NCI-H1092 (cell line): ENCODE measurements at places on chromosomes 11 and 22.
A peak's percentile ranks its signal among the peaks of the same experiment; 100 is the strongest.

- DNase-seq, result peak; percentile 76
Observed at GRCh38 chr22:32880893-32881596, 79.5 kb downstream of the TIMP3 start.

- no peak for DNase-seq
Observed at GRCh38 chr22:34688825-34689224, 377.1 kb upstream of the ISX start.

GRCh38 chr11:41053894-41054293 lies 405.6 kb downstream of the LRRC4C start:
- DNase-seq, result no peak

- peak; percentile 72 for DNase-seq
Observed at GRCh38 chr22:23117891-23118646, 23.7 kb downstream of the RSPH14 start.

- DNase-seq, result peak; percentile 80
Observed at GRCh38 chr22:25051983-25052710, 99.6 kb downstream of the KIAA1671 start.

GRCh38 chr11:69816671-69817070 lies 2.5 kb downstream of the FGF3 start:
- DNase-seq, result no peak

GRCh38 chr11:61065955-61066638 lies 36.2 kb upstream of the CD5 start:
- DNase-seq, result no peak

DNA sequence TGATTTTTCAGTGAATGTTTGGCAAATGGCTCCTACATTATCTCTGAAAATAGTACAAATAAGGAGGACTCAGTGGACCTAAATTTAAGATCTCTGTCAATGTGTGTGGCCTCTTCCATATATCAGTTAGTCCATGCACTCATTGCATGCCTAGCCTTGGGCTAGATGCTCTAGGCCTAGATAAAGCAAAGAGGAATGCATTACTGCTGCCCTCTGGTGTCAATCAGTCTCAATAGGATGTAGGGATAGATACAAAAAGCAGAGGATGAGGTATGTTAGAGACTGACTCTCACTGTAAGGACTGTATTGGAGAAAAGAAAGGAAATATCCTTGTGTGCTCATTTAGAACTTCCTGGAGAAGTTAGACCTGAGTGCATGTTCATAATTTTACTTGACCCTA lies 42.0 kb downstream of the MS4A2 start:
- peak; percentile 5 for DNase-seq

DNA sequence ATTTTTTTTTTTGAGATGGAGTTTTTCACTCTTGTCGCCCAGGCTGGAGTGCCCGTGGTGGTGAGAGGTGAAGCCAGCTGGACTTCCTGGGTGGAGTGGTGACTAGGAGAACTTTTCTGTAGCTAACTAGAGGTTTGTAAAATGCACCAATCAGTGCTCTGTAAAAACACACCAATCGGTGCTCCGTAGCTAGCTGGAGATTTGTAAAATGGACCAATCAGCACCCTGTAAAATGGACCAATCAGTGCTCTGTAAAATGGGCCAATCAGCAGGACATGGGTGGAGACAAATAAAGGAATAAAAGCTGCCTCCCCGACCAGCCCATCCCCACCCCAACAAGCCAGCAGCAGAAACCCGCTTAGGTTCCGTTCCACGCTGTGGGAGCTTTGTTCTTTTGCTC lies 4.4 kb upstream of the RAPSN start:
- no peak for DNase-seq

DNA sequence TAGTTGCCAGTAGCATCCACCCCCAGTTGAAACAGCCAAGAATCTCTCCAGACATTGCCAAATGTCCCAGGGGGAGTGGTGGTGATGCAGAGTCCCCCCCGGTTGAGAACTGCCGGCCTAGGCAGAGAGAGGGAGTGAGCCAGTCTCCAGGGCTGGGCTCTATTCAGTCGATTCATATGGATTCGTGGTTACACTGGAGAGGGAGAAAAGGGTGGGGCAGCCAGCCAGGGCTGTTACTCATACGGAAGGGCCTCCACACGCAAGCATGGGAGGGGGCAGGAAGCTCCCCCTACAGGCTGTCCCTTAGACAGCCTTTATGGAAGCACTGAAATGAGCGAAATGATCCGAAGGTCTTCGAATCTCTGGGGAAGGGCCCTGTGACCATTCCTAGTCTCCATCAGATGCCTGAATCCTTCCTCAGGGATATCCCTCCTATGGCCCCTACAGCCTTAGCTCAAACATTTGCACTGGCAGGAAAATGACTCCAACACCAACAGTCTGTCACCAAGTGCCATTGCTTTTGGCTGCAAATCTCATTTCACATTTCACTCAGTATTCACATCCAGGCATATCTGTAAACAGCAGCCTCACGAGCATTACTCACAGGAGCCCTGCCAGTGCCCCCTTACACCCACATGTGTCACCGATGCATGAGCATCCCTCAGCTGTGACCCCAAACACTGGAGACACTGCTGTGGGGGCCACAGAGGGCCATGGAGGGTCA lies 18.4 kb upstream of the TLCD5 start:
- DNase-seq, result no peak

GRCh38 chr22:47266329-47266728 lies 503.9 kb downstream of the TBC1D22A start:
- DNase-seq, result no peak

DNA sequence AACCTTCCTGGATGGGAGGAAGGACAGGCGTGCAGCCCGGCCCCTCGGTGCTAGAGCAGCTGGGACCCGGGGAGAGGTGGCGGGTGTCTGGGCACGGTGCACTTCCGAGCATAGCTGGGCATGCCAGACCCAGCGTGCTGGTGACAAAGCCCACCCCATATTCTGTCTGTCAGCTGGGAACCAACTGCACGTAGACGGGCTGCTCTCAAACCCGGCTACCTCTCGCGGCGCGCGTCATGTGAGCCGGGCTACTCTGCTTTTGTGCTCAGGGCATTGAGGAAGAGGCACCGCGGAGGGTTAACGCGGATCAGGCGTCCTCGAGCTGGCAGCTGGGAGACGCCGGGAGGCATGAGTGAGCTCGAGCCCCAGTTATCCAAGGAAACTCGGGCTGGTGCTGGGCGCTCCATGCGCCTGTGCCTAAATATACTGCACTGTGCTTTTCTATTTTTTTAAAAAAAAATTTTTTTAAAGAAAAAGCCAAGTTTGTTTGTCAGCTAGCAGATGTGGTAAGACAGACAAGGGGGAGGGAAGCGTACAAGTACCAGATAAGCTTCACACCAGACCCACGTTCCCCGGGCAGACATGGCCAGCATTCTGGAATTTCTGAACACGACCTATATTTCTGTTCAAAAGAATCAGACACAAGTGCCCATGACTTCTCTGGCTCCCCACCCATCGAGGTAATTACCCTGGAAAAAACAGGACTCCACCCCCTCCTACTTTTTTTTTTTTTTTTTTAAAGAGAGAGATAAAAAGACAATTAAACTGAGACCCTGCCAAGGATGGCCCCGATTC lies 425.6 kb downstream of the SHANK2 start:
- peak; percentile 92 for DNase-seq

GRCh38 chr11:110827276-110827675 lies 115.0 kb upstream of the ARHGAP20 start:
- no peak for DNase-seq

DNA sequence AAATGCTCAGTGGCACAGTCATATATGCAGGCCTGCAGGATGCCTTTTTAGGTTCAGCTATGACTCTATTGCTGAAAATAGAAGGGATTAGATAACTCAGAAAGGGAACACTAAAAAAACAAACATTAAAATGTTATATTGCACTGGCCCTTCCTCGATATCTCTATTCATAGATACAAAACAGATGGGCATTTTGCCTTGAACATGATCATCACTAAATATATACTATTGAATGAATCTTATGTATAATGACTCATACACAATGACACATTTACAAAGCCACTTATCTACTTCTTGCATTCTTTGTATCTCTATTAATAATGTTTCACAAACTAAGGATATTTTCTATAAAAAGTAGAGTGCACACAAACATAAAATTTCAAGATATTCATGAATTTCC lies 2352.8 kb upstream of the RAG2 start:
- DNase-seq, result no peak

GRCh38 chr22:48961705-48962104 lies 866.0 kb downstream of the BRD1 start:
- no peak for DNase-seq

GRCh38 chr11:105878510-105878909 lies 143.5 kb downstream of the MSANTD4 start:
- no peak for DNase-seq

GRCh38 chr11:69948256-69949141 lies 129.3 kb upstream of the FGF3 start:
- DNase-seq, result no peak

- DNase-seq, result no peak
Observed at GRCh38 chr11:2537896-2538724, 93.3 kb downstream of the KCNQ1 start.

- no peak for DNase-seq
Observed at GRCh38 chr11:20211691-20212090, 51.4 kb upstream of the DBX1 start.

- DNase-seq, result peak; percentile 17
Observed at GRCh38 chr11:3109921-3110706, 52.9 kb upstream of the CARS1 start.

DNA sequence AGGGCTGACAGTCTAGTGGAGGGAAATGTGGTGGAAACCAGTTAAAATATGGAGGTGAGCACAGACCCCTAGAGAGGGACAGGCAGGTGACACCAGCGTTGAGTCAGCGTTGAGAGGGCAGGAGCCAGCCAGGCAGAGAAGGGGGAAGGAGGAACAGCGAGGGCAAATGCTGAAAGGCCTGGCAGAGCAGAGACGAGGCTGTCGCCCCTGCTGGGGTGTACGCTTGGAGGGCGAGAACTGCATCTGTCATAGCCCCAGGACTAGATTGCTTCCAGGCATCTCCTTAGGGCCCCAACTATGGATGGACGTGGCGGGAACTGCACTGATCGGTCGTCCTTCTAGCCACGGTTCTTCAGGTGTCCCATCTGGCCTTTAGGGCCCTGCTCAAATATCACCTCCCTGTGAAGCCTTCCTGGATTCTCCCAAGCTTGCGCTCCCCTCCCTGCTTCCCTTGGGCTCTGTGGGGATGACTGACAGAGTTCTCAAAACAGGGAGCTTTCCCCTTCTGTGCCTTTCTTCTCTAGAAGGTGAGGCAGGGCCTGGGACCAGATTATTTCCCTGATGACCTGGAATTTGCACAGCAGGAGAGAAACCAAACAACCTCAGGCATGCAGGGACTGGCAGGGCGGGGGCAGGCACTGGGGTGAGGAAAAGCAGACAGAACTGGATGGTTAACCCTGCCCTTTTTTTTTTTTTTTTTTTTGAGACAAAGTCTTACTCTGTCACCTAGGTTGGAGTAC lies 11.1 kb downstream of the SYNGR1 start:
- no peak for DNase-seq

- no peak for DNase-seq
Observed at GRCh38 chr22:42837556-42837955, 19.5 kb downstream of the ARFGAP3 start.

- peak; percentile 23 for DNase-seq
Observed at GRCh38 chr11:84719935-84720577, 907.1 kb downstream of the DLG2 start.

DNA sequence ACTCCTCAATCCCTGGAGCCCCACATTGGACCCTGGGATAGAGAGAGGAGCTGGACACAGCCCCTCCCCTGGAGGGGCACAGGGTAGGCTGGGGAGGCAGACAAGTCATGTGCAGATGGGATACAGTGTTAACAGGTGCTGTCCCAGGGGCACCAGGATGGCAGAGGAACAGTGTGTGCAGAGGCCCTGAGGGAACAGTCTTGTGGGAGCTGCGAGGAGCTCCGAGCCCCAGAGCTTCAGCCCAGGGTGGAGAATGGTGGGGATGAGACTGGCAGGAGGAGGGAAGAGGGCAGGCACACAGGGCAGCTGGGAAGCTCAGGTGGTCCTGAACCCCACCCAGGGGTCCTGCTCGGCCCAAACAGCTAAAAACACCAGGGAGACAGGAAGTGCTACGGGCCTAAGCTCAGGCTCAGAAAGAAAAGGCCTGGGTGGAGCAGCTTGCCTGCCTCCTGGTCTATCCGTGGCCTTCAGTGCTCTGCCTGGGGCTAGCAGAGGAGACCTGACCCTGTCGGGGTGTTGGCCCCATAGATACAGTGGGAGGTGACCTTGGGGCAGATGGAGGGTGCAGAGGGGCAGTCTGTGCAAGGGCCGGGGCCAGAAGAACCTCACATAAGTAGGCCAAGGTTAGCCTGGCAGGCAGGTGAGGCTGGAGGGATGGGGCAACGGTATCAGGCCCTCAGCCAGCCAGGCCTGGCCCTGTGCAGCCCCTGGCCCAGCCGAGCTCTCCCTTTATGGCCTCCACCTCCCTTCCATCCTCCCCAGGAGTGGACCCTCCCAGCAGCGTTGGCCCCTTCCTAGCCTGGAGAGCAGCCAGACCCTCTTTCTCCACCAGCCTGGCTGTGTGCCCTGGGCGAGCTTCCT lies 15.4 kb downstream of the CAPN5 start:
- no peak for DNase-seq

DNA sequence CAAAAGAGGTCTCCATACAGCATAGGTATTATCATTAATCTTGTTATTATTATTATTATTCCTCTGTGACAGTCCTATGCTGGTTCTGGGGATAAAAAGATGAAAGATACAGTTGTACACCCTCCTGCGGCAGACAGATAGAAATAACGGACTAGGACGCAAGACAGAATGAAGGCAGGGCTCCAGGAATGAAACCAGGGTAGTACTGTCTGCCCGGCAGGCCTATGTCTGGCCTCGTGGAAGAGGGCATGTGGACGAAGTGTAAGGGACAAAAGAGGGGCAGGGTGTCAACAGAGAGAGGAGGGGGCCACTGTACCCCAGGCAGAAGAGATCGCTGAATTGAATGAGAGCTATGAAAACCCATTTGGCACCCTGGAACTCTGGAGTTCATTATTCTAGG lies 25.2 kb downstream of the DSCAML1 start:
- no peak for DNase-seq

- no peak for DNase-seq
Observed at GRCh38 chr11:134345237-134345550, 13.4 kb downstream of the GLB1L2 start.

DNA sequence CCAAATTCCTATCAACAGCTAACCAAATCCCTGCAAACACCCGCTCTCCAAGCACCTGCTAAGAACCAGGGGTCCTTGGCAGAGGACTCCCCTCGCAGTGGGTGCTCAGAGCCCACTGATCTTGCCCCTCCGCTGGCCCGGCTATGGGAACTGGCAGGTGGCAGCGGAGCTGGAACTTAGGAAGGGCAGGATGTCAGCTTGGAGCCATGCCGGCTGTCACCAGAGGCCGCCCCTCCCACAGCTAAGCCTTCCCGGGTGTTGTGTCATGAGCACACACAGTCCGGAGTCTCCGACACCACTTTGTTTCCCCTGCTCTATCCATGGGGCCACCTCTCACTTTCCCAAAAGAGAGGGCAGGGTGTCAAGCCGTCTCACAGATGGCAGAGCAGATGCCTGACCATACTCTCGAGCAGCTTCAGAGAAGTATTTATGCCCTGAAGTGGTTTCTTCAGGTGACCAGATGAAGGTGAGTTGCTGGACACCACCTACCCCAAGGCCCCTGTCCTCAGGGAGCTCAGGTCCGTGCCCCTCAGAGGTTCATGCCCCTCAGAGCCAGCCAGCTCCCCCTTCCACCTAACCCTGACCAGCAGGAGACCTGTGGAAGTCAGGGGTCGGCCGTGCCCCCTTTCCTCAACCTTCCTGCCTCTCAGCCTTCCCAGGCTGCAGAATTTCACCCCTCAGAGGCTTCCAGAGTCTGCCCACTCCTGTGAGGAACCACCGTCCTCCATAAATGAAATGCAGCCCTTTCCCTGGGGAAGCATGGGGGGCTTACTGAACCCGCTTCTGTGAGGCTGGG lies 545.7 kb upstream of the B3GAT1 start:
- no peak for DNase-seq
